Left renal pelvis (tissue), 4 donors: ENCODE measurements at places on chromosomes 4 and X.
A peak's percentile ranks its signal among the peaks of the same experiment; 100 is the strongest.

- no peak for DNase-seq
Measured at GRCh38 chr4:108821351-108821930, 58.6 kb upstream of the ETNPPL start.

DNA sequence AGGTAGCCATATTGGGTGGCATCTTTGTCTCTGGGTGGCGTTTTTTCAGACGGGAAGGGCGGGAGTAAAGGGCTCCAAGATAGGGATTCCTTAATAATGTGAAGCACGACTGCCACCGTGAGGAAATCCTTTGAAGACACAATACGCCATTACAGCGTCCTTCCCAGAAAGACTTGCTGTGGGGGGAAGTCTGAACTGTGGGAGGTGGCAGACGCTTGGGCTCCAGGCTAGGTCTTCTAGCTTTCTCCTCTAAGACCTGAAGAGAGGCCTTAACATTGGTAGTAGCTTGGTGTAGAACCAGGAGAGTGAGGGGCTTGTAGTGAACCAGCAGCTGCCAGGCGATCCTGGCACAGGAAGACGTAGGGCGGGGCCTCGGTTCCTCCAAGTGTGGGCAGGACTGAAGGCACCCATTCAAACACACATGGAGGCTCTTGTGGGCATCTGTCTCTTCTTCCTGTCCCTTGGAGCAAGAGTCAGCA, 197.3 kb downstream of the OR13H1 start:
- no peak for DNase-seq

GRCh38 chr4:73528171-73528570, 46.6 kb downstream of the AFM start:
- no peak for DNase-seq

- DNase-seq = no peak
Measured at GRCh38 chr4:143023239-143023918, 161.3 kb upstream of the USP38 start.

DNA sequence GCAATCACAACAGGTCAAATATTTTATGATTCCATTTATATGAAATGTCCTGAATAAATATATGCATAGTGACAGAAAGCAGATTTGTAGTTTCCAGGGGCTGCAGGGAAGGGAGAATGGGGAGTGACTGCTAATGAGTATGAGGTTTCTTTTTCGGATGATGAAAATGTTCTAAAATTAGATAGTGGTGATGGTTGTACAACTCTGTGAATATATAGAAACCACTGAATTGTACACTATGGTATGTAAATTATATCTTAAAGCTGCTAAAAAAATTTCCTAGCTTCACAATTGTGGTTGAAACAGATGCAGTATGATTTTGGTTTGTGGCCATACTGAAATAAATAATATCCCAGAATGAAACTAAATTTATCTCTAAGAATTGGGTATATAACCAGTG, 12.9 kb upstream of the IL2 start:
- no peak for DNase-seq

DNA sequence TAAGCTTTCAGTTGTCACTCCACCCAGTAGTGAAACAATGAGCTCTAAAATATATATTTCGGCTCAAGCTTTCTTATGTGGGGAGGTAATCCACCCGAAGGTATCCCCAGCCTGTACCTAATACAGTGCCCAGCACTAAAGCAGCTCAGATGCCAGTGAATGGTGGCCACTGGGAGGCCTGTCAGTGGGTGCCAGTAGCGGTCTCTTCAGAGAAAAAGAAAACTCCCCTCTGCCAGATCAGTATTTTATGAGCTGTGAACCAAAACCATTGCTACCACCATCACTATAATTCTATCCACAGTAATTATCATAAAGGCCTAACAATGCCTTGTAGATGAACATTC, 835 bp upstream of the NFKB1 start:
- no peak for DNase-seq

- no peak for DNase-seq
Measured at GRCh38 chr4:186693159-186693815, 30.4 kb downstream of the FAT1 start.

GRCh38 chrX:148371291-148371690, 129.1 kb upstream of the AFF2 start:
- DNase-seq = no peak

DNA sequence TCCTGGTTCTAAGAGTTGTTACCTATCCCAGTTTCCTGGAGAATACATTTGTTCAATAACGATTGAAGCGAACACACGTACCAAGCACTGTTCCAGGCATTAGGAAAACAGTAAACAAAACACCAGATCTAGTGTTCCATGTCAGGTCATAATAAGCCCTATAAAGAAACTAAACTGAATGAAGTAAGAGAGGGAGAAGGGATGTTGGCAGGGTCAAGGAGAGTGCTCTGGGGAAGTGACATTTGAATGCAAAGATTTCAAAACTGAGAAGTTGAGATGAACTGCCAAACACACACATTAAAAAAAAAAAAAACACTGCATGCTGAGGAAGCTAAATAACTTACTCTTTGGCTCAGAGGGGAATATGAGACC, 14.4 kb upstream of the ENAM start:
- no peak for DNase-seq

DNA sequence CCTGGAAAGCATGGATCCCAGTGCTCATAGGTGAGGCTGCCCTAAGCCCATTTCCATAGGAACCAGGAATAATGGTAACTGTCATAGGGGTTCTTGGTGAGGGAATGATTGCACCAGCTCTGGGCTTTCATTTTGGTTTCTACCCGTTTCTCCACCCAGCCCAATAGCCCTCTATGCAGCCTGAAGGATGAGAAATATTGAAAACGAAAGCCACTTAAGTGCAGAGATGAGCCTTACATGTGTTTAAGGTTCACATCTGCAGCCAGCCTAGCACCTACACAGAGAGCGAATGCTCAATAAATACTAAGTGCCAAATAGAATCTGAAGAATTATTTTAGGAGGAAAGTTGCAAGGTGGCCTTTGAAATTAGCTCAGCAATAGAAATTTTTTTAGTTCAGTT, 60.4 kb downstream of the MCF2 start:
- DNase-seq = no peak

DNA sequence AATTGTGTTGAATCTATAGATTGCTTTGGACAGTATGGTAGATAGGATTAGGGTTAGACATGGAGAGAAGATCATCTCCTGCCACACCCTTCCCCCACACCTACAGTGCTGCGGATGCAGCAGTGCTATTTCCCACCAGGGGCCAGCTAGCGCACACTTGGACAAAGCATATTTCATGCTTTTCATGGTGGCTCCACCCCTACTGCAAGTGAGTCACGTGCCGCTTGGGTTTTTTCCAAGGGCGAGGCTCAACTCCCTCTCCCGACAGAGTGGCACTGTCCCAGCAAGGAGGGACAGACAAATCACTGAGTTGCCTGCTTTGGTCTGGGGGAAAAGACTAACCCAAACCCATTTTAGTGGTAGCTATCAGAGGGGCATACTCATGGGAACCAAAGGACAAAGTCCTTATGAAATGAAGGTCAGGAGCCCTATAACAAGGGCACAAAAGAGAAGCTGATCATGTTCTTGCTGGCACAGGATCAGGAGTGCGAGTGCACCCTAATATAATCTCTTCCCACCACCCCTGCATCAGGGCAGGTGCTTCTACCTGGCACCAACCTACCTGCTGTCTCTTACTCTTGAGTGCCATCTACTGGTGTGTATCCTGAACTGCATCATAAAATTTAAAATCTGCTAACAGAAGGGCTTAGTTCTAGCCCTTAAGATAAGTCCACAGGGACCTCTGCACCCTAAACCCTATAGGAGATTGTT, 55.1 kb upstream of the PGAM4 start:
- DNase-seq = no peak

DNA sequence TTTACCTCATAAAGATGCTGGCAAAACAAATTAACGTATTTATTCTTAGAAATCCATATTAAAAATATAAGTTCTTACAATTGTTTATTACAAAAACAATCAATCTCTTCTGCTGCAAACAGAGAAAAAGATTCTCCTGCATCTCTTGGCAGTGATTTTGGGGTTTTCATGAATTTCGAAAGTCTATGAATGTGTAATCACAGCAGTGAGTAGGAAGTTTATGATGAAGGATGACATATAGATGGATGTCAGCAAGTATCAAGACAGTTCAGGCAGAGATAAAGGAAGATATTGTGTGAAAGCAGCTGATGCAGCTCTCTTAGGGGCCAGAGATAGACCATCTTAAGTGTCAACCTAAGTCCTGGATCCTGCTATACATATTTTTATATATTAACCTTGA, 196.9 kb upstream of the BANK1 start:
- DNase-seq = no peak

GRCh38 chrX:135403374-135403773, 18.4 kb upstream of the SMIM10L2A start:
- no peak for DNase-seq

GRCh38 chr4:16843831-16844508, 54.5 kb downstream of the LDB2 start:
- DNase-seq = no peak

GRCh38 chr4:41550308-41550707, 12.4 kb downstream of the LIMCH1 start:
- DNase-seq = no peak

DNA sequence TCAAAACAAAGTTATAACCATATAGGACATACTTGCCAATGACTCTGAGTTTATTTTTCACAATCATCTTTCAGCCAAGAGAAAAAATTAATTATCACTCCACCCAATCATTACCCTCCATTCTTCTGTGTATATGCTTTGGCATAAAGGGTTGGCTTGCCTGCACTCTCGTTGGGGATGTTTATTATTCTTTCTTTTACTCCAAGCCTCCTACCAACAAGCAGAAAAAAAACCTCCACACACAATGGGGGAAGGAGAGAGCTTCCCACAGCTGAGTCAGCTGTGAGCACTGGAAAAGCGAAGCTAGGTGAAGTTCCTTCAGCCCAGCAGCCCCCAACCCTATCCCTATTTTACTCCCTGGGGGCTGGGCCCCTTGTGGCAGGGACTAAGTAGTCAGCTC, 1.5 kb downstream of the OPHN1 start:
- no peak for DNase-seq

DNA sequence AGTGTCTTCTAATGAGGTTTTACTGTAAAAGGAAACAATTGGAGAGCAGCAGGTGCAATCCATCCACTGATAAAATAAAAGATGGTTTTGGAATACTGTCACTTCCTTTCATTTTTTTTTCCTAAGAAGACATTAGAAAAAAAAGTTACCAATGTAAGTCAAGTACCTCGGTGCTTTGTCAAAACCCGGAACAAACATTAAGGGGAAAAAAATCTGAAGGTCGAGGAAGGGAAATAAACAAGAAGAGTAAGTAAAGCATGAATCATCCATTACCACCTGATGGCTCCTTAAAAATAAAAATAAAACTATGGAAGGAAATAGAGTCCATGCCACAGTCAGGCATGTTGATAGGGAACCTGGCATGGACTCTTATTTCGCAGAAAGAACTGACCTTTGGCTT, 15.3 kb upstream of the XPNPEP2 start:
- no peak for DNase-seq

DNA sequence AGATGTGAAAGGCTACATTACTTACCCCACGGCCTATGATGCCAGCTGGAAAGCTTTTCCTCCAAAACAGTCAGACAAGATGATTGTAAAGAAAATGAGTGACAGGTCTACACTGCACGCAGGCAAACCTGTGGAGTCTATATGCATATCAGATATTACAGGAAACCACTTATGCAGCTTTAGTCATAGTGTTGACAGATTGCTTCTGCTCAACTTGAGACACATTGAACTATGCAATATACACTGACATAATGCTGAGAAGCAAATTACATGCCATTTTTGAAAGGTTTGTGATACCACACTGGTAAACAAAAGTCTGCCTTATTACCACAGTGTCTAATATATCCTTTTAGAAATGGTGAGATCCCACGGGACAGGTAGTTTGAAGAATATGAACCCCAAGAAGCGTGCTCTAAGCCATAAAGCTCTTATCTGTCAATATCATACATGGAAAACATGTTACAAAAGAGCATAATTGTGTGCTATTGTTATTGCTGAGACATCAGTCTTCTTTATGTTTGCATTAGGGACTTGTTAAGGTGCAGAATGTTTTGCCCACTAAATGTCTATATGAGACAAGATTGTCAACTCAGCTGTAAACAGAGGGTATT, 1835.8 kb upstream of the TENM3 start:
- DNase-seq = no peak

- DNase-seq = no peak
Measured at GRCh38 chrX:155767051-155767875, 113.9 kb upstream of the VAMP7 start.

DNA sequence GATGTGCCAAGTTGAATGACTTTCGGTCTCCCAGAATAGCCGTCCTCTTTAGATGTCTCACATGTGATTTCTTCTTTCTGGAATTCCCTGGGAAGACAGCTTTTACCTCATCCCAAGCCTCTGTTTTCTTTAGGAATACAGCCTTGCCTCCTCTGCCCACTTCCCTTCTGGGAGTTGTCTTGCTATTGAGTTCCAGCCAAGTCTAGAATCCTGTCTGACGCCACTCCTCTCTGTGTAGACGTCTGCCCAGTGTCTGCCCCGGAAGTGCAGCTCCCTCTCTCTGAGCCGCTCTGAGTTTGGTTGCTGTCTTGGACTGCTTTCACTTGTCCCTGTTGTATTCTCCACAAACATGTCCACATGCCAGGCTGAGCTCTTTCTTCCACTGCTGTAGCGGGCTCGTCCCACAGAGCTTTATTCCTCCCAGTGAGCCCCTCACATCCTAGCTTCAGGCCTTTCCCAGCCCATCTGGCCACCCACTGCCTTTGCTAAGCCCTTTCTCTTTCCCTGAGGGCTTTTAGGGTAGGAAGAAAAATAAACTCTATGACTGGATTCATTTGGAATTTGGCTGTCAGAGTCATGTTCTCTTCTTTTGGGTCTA, 9.0 kb upstream of the IGFBP7 start:
- DNase-seq = no peak

GRCh38 chrX:386768-387575, at the start of gene PPP2R3B:
TSS of gene PPP2R3B (minus strand) at chrX:386907. CDS start at chrX:386691, 216 bp downstream.
- peak; percentile 95 for DNase-seq
